ENCODE measurements at places on chromosomes 2 and 18. TPM values are rescaled to one million over a fixed set of nuclear protein-coding genes. Genes with fewer than 3 reads are reported as not detected.

FAM161A gene
- total RNA-seq = 3.4 TPM

DLX2 gene
- 0.15 TPM for total RNA-seq

LRRTM4 gene
- not detected for total RNA-seq

GPR45 gene
- total RNA-seq = not detected

HOXD9 gene
- not detected for total RNA-seq

CROCC2 gene
- total RNA-seq = not detected

TUBA3D gene
- not detected for total RNA-seq

GAL3ST2 gene
- not detected for total RNA-seq

RAX gene
- not detected for total RNA-seq

RNU2-63P gene
- total RNA-seq = not detected

DQX1 gene
- not detected for total RNA-seq

COL6A3 gene
- 614 TPM for total RNA-seq

DNAH7 gene
- under 0.01 TPM for total RNA-seq

AOX1 gene
- 36.7 TPM for total RNA-seq

ZNF516 gene
- 19.3 TPM for total RNA-seq

SMPD4 gene
- total RNA-seq = 57.5 TPM

STEAP3 gene
- total RNA-seq = 30.8 TPM

DNAH6 gene
- under 0.01 TPM for total RNA-seq

PPP1R1C gene
- total RNA-seq = 0.15 TPM

B4GALT6 gene
- total RNA-seq = 3.0 TPM

NAT8 gene
- not detected for total RNA-seq

FBLN7 gene
- total RNA-seq = 1.0 TPM

PRKAG3 gene
- total RNA-seq = not detected

USP37 gene
- total RNA-seq = 4.4 TPM

SLC5A7 gene
- total RNA-seq = not detected

MEP1B gene
- not detected for total RNA-seq

IL1R2 gene
- 0.50 TPM for total RNA-seq

CABYR gene
- 6.7 TPM for total RNA-seq

RRM2 gene
- 186 TPM for total RNA-seq

FAM228A gene
- total RNA-seq = 1.5 TPM

Data from bronchus fibroblast of lung (primary cell).